ENCODE measurements at places on chromosomes 5 and 9.

DNA sequence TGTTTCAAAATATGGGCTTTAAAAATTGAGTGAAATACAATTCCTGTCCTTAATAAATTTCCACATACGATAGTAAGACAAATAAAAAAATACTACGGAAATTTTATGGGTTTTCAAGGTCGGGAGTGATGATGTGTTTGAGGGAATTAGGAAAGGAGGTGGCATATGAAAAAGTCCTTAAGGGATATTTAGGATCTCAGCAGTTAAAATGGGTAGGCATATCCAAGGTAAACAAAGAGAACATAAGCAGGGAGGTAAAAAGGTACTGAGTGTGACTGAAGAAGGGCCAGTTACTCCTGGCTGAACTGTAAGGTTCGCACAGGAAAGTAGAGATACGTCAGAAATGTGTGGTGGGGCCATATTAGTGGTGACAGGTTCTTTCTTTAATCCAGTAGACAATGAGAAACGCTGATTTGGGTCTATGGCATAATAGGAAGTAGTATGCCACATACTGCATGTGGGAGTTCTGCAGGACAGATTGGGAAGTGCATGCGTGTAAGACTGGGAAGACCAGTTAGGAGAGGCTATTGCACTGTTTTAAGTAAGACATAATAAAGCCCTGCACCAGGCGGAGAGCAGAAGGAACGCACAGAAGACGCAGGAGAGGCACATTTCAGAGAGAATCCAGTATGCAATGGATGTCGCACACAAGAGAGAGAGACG lies 937 bp upstream of the HMGCR start:
- DNase-seq, result peak; percentile 4

GRCh38 chr5:39284552-39284951 lies 65.2 kb upstream of the FYB1 start:
- no peak for DNase-seq

DNA sequence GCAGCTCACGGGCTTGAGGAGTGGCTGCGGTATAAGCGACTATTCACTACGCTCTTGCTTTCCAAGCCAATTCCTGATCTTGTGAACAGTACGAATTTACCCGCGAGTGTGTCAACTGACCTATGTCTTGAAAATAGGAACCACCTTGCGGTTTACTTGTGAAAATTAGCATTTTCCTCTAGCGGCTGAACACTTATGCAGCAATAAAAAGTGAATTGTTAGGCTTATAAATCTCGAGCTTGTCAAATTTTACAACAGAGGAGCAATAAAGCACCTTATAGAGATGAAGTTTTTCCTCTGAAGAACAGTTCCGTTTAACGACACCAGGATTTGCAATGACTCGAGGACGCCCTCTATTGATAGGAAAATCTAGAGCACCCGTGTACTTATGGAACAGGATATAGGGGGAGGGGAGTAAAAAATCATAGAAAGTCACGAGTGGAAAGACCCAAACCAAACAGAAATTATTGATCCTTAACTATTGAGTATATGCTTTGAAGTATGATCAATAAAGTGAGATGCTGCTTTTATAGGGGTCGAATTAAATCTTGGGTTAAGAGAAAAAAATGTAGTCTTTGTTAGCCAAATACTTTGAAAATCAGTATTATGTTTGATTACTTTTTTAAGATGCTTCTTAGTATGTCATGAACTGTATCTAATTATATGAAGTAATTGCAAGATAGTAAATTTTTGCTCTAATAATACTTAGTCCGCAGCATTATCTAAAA lies 1.9 kb upstream of the RGMB start:
- peak; percentile 38 for DNase-seq

DNA sequence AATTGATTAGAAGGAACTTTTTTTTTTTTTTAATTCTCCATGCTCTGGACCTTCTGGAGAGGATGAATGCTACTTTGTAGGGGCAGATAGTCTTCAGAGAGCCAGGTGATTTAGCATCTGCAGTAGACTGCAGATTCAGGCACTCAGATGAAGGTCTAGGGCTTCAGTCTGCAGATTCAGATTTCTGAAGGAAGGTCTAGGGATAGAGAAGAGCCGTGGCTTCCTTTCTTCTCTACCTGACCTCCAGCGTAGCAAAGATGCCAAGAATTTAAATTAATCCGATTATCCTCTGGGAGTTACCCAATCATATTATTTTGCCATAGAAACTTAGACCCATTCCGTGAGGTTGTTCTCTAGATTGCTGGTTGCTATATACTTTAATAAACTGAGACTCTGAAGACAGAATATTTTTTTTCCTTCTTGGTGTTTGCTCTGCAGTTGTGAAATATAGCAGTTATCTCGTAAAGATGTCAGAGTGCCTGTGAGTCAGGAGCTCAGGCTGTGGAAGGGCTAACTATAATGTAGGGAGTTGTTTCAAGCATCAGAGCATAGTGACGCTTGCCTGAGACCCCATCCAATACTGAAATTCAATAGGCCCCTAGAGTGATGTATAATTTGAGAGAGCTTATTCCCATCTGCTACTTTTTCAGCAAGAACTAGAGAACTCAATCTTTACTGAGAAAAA lies 132.7 kb upstream of the SLC12A2 start:
- DNase-seq, result no peak

DNA sequence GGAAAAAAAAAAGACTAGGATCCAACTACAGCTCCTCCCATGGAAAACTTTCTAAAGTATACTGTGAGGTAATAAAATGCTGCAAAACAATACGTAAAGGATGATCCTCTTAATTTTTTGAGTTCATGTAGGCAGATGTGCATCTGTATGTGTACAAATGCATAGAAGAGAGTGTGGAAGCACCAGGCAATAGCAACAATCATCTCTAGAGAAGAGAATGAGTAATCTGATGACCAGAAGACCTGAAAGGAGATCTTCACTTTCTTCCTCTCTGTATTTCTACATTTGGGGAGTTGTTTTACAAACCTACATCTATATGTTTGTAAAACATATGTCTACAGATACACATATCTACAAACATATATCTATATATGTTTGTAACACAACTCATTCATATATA lies 29.3 kb upstream of the SPDL1 start:
- no peak for DNase-seq

DNA sequence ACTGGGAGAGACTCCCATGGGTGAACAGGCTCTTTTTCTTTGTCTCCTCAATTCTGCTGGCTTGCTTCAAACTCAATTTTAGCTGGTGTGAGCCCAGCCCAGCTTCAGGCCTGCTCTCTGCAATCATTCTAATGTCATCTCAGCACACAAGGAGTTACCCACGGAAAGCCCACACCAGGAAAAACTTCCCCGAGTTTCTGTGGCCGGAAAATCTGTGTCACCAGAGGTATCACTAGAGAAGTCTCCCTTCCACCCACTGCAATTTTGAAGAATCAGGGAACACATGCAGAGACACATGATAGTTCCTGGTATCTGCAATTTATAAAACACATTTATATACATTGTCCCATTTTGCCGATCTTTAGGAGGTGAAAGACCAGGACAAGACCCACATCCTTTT lies 13.5 kb upstream of the NDFIP1 start:
- DNase-seq, result no peak

DNA sequence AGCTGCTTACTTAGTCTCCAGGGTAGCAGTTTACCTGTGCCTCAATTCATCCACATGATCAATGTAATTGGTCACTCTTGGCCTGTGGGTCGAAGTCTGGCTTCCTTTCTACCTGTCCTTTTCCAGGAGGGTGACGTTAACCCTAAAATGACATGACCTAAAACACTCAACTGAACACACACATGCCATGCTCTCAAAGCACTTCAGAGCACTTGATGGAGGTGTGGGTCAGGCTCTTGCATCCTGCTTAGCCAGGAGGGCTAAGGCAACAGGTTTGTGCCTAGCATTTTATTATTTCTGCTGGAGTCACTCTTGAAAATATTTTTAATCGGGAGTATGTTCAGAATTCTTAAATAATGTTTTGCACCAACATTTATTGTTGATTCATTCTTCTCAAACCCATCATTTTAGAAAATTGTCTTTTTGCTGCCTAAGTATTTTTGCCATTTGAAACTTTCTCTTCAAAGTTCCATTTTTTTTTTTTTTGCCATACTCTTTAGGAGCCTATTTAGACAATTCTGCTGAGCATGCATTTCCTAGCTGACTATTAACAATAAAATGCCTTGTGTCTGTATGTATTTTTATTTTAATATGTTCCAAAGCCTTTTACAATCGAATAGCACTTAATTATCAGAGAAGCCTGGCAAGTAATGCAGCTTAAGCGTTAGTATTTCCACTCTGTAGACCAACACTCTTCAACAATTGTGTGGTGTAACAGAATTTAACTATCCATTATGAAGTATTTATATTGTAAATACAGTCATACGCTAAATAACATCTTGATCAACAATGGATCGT lies 59.1 kb downstream of the ATP10B start:
- DNase-seq, result no peak

DNA sequence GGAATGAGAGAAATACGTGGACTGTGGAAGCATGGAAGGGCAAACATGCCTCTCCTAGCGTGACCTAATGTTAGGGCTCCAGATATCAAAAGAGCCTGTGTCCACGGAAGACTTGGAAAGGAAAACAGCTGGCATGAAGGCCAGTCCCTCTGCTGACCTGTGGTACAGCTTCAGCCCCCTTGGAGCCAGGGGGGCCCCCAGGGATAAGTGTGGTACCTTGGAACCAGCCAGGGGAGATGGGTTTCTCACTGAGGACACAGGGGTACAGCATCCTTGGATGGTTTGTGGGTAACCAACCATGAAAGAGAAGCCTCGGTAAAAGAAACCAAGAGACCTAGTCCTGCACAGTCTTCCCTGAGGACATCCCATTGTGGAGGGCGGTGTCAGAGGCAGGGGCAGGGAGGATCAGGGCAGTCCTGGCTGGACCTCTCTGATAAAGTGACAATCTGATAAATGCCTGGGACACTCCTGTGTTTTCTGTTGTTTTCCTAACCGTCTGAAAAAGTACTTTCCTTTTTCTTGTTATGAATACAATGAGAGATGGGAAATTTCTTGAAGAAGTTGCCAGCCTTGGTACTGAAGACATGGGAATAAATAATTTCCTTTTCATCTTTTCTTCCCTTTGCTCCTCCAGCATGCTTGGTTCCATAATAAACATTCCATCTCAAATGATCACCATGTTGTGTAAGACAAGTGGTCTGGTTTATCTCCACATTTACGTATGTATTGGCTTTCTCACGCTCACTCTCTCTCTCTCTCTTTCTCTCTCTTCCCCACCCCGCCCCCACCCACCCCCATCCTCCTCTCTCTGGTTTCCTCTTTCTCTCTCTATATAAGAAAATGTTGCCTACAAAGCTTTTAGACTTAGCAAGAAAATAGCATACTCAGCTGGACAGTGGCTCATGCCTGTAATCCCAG lies 102.1 kb downstream of the SUSD1 start:
- DNase-seq, result no peak

DNA sequence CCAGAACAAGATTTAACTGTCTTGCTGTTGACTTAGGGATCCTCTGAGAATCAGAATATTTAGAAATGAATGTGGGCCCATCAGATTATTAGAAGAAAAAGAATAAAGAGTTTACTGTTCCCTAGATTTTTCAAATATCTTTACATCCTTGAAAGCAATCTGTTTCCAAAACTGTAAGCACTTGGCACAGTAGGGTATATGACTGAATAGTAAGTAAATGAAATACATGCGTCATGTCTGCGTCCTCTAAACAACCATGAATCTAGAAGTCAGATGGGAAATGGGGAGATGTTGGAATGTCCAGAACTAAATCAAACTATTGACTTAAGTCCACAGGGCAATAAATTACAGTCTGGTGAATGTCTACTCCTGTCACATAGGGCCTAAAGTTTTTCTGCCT lies 26.1 kb downstream of the TTC23L start:
- DNase-seq, result no peak

DNA sequence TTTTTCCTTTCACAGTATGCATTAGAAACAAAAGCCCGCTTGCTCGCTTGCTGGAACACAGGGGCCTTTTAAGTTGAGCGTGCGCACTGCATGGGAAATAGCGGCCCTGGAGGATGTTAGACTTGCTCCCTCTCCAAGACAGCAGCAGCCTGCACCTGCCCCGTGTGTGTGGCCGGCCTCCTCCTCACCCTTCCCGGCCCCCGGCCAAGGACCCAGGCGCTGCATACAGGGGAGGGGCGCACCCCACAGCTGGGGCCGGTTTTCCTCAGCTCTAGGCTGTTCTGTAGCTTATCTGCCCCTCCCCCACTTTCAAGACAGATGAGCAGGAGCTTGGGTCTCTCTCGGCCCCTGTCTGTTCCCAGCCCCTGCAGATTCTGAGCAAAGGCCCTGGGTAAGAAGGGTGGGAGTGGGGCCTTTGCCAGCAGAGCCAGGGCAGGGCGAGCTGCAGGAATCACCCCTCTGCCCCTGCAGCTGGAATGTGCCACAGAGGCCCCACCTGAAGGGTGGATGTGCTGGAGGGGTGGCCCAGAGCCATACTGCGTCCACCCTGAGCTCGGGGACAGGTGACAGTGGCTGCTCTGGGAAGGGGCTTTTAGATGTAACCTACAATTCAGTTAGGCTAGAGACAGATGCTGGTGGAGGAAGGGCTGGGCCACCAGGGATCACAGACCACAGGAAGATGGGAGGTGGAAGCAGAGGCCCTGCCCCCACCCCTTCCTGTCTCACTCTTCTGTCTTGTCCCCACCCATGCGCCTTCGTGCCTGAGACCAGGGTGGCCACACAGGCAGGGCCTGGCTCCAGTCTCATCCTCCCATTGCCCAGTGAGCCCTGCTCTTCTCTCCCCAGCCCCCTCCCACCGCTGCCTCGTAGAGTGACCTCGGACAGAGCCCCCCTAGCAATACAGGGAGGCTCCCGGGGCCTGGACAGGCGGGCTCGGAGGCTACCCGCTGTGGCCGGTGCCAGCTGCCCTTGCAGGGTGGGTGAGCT lies 132.4 kb downstream of the DAB2IP start:
- no peak for DNase-seq

DNA sequence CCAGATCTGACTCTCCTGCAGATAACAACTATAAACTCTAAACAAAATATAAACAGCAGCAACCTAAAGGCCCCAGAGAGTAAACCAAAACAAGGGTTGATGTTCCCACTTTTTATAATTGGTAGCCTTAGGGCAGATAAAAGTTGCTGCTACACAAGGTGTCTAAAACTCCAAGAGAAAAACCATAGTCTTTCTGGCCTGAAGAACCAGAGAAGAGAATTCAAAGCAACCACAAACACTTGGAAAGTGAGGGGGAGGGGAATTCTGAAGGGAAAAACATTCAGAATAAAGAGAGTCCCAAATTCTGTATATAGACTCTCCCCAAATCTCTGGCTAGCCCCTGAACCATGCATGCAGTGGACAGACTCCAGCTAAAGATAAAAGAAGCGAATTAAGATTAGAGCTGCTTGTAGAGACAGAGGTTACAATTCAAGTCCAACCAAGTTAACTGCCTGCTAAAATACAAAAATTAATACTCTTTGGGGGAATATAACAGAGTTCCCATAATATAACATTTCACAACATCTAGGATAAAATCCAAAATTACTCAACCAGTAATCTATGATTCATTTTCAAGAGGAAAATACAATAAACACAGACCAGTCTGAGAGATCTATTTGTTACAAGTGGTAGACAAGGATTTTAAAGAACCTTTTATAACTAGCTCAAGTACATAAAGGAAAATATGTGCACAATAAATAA lies 37.5 kb upstream of the RGMB start:
- no peak for DNase-seq
